ENCODE measurements at places on chromosomes 11 and 22. TPM values are rescaled to one million over a fixed set of nuclear protein-coding genes. Genes with fewer than 3 reads are reported as not detected.

The APOA4 gene
- 0.06 TPM for polyA plus RNA-seq

The CDKN1C gene
- 12.1 TPM for polyA plus RNA-seq

The VSIG10L2 gene
- polyA plus RNA-seq = 0.59 TPM

The CABP2 gene
- not detected for polyA plus RNA-seq

All from esophagus (tissue), 2 donors.